RPMI8226 (cell line): ENCODE measurements at places on chromosomes 11 and 22.

DNA sequence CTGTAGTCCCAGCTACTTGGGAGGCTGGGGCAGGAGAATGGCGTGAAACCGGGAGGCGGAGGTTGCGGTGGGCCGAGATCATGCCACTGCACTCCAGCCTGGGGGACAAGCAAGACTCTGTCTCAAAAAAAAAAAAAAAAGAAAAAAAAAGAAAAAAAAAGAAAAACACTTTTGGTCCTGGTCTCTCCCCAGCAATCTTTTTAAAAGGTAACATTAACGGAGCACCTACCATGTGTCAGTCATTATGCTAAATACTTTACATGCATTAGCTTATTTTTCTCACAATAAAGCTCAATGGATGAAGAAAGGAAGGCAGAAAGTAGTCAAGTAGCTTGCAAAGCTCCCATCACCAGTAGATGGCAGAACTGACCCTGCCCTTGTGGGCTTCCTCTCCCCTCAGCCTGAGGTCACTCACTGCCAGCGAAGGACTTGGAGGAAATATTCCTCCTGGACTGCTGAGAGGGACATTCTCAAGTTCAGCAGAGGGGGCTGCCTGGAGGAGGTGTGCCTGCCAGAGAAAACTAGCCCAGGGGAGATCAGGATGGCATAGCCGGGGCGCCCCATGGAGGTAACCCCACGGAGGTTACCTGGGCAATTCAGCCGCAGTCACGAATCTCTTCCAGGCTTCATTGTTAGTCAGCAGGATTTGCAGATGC lies 15.5 kb downstream of the APOL3 start:
- peak; percentile 51 for DNase-seq

DNA sequence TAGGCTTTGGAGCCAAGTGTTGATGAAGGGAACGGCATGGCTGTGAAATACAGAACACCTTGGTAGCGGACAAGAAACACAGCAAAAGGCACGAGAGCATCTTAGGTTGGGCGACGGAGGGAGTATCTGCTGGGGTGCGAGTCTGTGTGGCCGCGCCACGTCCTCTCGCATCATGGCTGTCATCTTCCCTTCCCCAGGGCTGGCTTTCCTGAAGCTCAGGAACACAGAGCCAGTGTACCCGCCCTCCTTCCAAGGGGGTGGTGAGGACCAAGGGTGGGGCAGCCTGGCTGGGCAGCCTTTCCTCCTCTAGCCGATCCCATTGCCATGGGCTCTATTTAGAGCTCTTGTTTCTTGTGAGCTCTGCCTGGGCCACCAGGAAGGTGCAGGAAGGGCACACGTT lies 154.4 kb downstream of the FEZ1 start:
- no peak for DNase-seq

DNA sequence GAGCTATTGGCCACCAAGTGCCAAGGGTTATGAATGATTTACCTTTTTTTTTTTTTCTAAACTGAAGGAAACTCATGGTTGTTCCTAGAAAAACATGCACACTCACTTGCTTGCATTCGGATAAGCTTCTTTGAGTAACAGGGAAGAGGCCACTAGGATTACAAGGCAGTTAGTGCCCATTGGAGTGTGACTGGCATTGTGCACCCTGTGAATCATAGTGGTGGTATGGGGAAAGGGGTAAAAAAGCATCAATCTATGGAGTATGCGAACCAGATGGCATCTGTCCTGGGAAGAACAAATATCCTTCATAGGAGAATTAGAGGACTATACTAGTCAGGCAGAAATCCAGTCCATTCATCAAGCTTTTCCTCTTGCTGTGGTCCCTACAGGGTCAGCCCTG lies 24.2 kb downstream of the CD44 start:
- DNase-seq = no peak

DNA sequence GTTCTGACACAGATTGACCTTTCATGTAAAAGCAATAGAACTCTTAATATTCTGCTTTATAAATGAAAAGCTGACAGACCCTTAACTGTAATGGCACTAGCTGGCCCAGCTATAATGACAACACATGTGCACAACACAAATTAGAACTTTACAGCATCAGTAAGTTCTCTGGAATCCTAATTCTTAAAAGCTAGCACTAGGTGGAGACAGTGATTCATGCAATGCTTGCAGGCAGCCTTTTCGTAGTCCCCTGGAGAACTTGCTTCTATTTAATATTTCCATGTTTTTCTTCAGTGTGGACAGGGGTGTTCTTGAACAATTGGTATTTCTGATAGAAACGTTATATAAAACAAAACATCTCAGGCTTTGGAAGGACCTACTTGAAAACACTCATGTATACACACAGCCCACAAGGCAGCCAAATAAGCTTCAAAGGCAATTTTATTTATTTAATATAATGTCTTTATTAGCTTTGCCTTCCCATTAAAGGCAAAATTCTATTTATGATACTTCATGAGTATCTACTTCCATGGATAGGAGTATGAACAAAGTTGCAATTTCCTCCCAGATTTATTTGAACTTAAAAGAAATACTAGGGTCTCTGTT lies 374.3 kb upstream of the MPPED2 start:
- DNase-seq = peak; percentile 8

GRCh38 chr11:119179342-119179741 lies 5.9 kb upstream of the NHERF4 start:
- no peak for DNase-seq

DNA sequence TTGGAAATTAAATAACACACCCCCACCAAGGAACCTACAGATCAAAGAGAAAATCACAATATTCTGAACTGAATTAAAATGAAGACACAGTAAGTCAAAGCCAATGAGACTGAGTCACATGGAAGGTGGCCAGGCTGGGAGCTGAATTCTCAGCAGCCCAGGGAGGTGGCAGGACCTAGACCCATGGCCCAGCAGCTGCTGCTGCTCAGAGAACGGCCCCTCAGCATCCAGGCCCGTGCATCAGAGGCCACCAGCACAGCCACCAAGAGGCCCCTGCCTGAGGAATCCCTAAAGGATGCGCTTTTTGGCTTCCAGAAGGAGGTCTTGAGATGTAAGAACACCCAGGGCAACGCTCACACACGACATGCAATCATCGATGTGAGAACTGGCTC lies 35.0 kb downstream of the TBX1 start:
- no peak for DNase-seq
